Suppressor macrophage (primary cell): ENCODE measurements at places on chromosomes 7 and 10.
A peak's percentile ranks its signal among the peaks of the same experiment; 100 is the strongest.

DNA sequence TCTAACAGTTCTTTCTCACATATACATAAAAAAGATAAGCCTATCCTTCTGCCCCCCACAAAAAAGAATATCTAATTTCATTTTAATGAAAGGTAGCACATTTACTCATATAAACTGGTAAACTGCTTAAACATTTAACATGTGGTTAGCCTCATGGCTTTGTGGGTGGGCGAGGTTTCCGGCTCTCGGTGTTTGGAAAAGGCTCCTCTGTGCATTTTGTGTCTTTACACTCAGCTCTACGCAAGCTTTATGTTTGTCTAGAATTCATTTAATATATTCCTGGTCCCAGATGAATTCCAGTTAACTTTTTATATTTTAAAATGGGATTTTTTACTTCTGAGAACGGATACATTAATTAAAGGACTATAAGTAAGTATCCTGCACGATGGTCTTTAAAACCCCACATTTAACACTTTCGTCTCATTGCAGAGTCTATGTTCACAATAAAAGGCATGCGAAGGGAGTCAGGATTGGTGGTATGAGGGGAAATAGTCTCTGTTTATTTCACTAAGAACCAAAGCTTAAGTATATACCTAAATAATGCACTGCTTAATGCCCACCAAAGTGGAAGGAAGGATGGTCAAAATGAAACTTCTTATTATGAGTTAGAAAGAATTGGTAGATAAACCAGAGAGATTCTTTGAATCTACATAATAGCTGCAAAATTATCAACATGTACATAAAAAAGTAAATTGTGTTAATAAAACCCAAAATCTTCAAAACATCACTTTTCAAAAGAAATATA is 197.2 kb downstream of the CRPPA start:
- no peak for DNase-seq

DNA sequence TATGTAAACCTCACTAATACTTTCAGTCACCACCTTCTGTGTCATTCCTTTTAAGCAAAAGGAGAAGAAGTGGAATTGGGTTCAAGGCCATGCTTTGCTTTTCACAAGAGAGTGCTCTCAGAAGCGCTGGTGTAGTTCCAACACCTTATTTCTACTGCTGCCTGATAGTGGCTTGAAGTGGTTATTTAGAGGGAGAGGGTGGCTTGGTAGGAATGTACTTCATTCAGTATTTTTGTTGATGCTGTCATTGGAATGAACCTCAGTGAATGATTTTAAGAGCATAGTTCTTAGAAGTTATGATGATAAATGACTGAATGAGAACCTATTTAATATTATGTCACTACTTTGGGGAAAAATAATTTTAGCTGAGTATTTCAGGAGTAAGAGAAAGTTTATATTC is 396.7 kb downstream of the EXOC4 start:
- no peak for DNase-seq

- no peak for DNase-seq
Observed at GRCh38 chr10:72170263-72170662, 45.5 kb upstream of the ANAPC16 start.

- no peak for DNase-seq
Observed at GRCh38 chr7:133344275-133344674, 91.4 kb downstream of the EXOC4 start.

DNA sequence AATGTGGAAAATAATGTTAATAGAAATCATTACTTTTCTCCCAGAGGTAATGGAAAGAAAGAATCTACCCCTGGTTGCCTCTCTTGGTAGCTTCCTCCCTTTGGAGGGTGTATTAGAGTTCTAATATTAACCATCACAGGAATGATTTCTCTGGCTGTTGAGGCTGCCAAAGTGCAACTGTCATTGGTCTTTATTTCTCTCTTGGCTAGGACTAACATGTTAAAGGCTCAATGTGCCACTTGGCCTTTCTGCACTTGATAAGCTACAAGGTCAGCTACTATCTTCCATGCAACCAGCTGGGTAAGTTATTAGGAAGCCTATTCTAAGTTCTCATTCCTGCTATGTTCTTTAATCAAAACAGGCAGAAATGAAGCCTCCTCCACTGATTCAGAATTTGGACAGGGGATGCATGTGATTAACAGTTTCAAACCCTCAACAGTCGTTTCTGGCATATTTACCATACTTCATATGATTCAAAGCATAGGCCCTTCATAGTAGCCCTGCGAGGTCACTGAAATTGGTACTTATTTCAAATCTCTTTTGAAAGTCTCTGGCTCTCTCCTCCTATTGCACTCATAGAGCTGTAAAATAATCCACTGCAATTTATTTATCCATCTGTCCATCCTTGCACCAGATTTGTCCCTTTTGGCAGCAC is 645.0 kb downstream of the SORCS1 start:
- no peak for DNase-seq

- no peak for DNase-seq
Observed at GRCh38 chr10:61188691-61189090, 244.7 kb upstream of the RHOBTB1 start.

GRCh38 chr7:120740348-120740747 is 117.6 kb downstream of the TSPAN12 start:
- no peak for DNase-seq

- peak; percentile 75 for DNase-seq
Observed at GRCh38 chr7:39741942-39742623, 118.7 kb downstream of the RALA start.

- no peak for DNase-seq
Observed at GRCh38 chr10:34627331-34627730, 187.8 kb downstream of the PARD3 start.

DNA sequence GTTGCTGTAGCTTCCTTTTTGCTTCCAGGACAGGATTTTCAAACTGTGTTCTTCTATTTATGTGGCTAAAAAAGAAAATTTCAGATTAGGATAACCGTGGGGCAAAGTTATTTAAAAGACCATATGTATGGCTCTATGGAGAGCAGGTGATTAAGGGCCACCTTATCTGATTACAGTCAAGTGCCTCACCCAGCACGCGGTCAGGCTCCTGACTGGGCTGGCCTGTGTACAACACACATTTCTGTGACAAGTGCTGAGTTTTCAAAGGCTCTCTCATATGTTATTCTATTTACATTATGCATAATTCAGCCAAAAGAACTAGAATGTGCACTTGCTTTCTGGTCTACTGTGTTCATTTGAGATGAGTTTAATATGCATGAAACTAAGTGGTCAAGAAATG is 547.4 kb downstream of the PHTF2 start:
- DNase-seq: no peak

DNA sequence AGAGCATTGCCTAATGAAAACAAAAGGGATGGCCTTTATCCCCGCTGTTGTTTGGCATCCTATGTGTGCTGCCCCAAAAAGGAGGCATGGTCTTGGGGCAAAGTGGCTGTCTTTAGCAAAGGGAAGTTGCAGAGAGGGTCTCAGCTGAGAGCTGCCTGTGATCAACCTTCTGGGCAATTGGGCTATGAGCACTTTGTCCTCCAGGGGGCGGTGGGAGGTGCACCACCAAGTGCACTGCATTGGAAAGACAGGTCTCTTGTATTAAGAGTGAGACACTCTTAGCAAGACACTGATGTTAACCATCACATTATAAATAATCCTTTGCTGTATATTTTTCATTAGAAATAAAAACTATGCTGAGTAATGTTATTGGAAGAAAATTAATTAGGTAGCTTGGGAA is 314.8 kb downstream of the POM121L12 start:
- no peak for DNase-seq

DNA sequence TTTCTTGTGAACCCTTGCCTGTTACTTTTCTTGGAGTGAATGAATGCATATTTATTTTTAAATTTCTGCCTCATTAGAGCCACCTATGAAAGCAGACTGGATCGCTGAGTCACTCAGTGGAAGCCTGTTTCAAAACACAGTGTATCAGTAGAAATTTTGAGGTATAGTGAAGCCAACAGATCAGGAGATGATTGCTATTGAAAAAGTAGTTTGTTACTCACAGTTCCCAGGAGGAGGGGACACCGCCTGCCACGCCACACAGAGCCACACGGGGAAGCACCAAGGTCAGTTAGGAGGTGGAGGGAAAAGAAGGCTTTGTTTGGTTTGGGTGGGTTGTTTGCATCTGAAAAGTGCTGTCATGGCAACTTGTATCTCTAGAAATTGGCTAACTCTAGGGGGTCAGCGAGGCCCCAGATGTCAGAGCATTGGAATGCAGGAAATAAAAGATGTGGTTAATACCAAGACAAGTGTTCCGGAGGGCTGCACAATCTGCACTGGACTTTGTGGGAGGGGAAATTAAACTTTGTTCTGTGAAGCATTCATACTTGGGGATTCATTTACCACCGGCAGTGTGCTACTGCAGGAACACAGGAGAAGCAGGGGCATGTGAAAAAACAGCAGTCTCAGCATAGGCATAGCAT is 106.4 kb upstream of the SDK1 start:
- DNase-seq: no peak
